NCI-H460 (cell line): ENCODE measurements at places on chromosomes 7 and 10. TPM values are rescaled to one million over a fixed set of nuclear protein-coding genes. Genes with fewer than 3 reads are reported as not detected.

The TECTB gene
- not detected in 2 replicates for total RNA-seq

The CFAP70 gene
- total RNA-seq: 0.15 and 0.32 TPM in 2 replicates

The TMEM26 gene
- total RNA-seq: not detected in 2 replicates

The EVX1 gene
- 0.12 TPM in 1 of 2 replicates, not detected in the other for total RNA-seq

The TMEM168 gene
- total RNA-seq: 28.5 and 35.2 TPM in 2 replicates

The CYP26A1 gene
- not detected in 2 replicates for total RNA-seq

The LRIT1 gene
- not detected in 2 replicates for total RNA-seq

The NXPH1 gene
- total RNA-seq: 1.1 and 2.4 TPM in 2 replicates

The EGFR gene
- 24.3 and 25.1 TPM in 2 replicates for total RNA-seq
